ENCODE measurements at places on chromosomes 1 and 21.
A peak's percentile ranks its signal among the peaks of the same experiment; 100 is the strongest.

GRCh38 chr1:197247465-197247864, 20.6 kb upstream of the CRB1 start:
- DNase-seq = no peak

GRCh38 chr1:172298141-172298540, 122.3 kb upstream of the C1orf105 start:
- no peak for DNase-seq

DNA sequence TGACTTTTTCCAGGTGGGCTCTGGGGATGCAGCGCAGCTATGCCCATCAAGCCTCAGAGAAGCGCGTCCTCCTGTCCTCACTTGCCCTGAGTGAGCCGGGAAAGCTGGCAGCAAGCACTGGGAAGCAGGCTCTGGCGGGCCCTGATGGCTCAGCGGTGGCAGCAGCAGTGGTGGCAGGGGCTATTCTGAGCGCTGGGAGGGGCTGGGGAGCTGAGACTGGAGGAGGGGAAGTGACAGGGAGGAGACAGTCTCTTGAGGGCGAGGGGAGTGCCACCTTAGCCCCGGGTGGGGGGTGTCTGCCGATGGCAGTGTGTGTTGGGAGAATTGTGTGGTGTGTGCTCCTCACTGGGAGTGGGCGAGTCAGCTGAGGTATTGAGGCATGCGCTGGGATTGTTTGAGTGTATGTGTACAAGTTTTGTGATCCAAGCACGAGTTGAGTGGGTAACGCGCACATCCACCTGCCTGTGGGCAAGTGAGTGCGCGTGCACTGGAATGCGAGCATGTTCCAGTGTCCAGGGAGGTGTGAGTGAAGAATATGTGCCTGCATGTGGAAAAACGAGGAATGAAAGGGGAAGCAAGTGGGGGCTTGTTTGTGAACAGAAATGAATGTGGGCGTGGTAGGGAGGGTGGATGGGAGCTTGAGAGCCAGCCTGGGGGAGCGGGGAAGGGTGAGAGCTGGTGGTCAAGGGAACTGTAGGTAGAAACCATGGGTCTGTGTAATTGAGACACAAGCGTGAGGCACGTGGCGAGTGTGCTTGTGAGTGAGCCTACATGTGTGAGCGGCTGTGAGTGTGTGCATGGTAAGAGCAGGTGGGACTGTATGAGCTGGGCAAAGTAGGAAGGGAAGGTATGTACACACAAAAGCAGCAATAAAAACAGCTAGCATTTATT, 2.9 kb upstream of the FOXO6 start:
- no peak for DNase-seq

DNA sequence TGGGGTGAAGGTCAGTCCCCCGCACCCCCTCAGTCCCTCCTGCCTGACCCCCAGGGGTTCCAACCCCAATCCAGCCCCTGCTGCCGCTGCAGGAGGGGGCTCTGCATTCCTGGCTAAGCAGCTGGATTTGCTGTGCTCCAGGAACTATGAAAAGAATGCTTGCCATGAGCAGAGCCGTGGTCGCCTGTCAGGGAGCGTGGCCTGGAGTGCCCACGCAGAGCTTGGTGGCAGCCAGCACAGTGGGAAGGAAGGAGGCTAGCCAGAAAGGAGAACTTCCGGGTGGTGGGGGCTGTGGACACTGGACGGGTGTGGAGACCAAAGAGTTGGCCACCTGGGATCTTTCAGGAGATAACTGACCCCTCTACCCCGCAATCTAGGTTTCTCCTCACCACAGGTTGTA, 5.6 kb downstream of the COL8A2 start:
- no peak for DNase-seq

DNA sequence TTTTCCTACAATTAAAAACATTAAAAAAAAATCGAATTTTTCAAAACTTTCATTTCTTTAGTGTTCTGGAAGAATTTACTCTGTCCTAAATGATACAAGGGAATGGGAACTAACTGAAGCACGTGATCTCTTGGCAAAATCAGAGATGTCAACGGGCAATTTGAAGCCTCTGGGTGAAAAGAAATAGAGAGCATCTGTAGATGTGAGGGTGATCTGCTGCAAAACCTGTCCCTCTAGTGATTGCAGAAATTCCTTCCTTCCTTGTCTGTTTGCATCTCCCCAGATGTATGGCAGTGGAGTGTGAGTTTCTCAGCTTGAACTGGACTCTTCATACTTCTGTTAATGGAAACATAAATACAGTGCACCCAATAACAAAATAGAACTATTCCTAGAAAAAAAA, 100.5 kb upstream of the S1PR1 start:
- DNase-seq = no peak

GRCh38 chr1:197062692-197063091, 4.4 kb downstream of the F13B start:
- peak; percentile 4 for DNase-seq

DNA sequence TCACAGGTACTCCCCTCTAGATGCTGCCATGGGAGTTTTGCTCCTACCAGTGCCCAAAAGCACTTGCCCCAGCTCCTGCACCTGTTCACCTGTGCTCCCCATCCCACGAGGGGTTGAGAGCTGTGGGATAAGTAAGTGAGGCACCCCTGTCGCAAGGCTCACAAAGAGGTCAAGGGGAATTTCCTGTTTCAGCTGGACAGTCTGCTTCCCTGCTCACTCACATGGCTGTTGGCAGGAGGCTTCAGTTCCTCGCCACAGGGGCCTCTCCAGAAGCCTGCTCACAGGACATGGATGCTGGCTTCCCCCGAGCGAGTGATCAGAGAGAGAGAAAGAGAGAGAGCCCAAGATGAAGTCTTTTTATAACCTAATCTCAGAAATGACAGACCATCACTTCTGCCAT, 8.7 kb upstream of the NCMAP start:
- no peak for DNase-seq

GRCh38 chr1:6392809-6393399, 663 bp downstream of the ACOT7 start:
- DNase-seq = peak; percentile 28

GRCh38 chr1:172699111-172699510, 40.2 kb downstream of the FASLG start:
- DNase-seq = no peak

DNA sequence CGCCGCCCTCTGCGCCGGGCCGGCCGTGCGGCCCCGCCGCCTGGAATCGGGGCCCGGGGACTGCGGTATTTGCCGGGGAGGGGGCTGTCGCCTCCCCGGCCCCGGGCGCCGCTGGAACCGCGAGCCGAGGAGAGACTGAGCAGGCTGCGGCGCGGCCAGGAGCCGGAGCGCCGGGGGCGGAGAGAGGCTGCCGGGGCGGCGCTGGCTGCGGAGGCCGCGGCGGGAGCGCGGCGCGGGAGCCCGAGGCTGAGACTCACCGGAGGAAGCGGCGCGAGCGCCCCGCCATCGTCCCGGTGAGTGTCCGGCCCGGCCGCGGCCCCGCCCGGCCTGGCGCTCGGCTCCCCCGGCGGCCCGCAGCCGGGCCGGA, 746 bp downstream of the DYRK1A start:
- no peak for DNase-seq

DNA sequence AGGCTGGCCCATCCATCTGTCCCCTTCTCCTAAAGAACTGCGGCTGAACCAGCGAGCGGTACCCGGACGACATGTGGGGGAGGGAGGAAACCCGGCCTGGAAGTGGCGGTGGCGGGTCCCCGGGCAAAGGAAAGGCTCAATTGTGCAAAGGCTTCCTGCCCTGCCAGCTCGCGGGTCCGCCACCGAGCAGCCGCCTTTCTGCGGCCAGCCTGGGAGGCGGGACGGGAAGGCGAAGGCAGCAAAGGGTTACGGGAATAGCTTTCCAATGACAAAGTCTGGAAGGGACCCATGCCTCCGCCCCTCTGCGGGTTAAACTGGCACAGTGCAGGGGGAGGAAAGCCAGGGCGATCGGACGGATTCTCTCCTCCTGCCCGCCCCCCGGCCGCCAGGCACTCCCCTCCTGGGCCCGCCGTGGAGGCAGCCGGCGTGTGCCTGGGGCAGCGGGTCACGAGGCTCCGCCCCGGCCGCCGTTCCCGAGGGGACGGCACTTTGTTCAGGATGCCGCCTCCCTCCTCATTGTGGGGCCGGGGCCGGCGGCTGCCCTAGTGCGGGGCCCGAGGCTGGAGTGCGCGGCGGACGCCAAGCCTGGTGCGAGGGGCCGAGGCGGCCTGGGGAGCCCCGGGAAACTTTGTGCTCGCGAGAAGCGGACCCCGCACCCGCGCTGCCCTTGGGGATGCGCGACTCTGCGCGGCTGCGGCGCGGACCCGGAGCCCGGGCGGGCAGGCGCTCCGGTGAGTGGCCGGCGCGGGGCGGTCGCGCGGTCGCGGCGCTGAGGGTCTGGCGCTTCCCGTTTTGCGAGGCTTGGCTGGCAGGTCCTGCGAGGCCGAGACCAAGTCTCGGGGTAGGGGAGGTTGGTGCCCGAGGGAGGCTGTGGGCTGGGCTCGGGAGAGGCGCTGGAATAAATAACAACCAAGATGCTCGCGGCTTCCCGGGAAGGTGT, at the start of gene NAV1:
Gene NAV1, plus strand, starts transcription at position 516 of the 940 bp plus-strand sequence. CDS start 83,758 bp downstream, outside the sequence.
- no peak for DNase-seq

GRCh38 chr1:63794939-63795378, 21.1 kb downstream of the ROR1 start:
- no peak for DNase-seq

DNA sequence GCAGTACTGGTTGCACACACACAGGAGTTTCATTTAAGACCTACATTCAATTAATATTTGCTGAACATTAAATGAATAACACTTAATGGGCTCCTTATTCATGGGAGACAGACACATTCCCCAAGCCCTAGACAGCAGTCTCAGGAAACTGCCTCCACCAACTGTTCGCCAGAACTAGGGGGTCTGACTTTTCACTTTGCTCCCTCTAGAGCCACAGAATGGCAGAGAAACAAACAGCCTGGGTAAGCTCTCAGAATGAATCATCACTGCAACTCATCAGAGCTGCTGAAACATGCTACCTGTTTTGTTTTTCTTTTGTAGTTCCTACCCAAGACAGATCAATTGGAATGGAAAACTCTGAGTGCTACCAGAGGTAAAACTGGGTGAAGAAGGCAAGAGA, 31.7 kb downstream of the ELK4 start:
- no peak for DNase-seq

DNA sequence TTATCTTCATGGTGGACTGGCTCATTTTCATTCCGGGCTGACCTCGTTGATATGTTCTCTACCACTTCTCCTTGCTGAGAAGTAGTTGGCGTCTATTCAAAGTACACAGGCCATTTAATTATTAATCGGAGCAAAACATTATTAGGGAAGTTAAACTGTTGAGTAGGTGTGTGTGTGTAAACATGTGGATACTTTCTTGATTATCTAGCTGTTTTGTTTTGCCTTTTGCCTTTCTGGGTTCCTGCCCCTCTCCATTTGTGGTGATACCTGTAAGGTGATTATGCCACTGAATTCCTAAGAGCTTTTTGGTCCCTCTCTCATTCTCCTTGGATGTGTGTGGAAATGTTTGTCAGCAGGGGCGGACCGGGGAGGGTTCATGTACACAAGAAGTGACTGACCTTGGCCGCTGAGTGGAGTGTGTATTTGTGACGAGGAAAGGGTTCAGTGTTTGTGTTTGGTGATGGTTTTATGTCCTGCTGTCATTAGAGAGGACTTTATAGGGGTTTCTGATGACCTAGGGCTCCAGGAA, 56.6 kb upstream of the PPP2R5A start:
- DNase-seq = no peak

DNA sequence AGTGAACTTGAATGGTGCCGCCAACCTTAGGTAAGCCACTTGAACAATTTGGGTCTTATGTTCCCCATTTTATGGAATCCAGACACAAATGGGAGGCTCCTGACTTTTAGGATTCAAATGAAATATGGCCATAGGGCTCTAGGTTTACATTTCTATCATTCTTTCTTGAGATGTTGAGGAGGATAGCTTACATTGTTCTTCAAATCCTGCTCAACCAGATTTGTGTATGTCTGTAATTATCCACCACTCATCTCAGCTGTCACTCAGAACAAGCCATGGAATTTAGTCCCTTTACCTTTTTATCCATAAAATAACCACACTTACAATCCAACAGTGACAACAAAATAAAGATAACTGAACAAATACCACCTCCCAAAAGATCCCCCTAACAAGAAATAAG, 682.9 kb upstream of the PTBP2 start:
- no peak for DNase-seq

GRCh38 chr21:38821248-38821647, 15.5 kb downstream of the ETS2 start:
- no peak for DNase-seq

- no peak for DNase-seq
These were observed 152.7 kb downstream of the S1PR1 start for GRCh38 chr1:101389547-101389929.

GRCh38 chr1:93979718-93980319, 70.6 kb upstream of the GCLM start:
- no peak for DNase-seq

GRCh38 chr1:227729881-227730629, 5.0 kb downstream of the JMJD4 start:
- no peak for DNase-seq

DNA sequence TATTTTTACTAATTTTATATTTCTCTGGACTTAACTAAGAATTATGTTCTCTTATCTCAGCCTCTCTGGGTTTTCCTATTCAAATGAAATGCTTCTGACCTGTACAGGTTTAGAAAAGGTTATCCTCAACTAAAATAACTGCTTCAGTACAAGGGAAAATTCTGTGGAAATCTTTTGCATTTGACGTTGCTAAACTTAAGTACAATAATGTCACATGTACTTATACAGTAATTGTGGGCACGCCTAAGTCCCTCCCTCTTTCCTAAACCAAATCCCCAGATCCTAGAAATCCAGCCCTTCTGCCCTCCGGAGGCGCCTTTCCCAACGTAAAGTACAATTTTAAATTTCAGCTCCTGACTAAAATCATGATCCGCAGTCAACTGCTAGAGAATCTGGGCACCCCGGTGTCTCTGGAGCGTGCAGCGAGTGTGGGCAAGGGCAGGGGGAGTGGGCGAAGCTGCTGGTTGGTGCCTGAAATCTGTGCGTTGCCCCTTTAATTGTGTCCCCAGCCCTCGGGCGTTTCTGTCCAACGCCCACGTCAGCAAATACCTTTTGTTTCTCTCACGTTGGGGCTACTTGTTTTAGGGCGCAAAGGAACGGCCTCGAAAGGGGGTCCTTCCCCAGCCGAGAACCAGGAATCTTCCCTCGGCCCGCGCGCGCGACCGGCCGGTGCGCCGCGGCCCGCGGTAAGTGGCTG, at the start of gene ZBTB8A:
Gene ZBTB8A, plus strand, starts transcription at position 541 of the 697 bp plus-strand sequence. CDS start 53,505 bp downstream, outside the sequence.
- DNase-seq = no peak

DNA sequence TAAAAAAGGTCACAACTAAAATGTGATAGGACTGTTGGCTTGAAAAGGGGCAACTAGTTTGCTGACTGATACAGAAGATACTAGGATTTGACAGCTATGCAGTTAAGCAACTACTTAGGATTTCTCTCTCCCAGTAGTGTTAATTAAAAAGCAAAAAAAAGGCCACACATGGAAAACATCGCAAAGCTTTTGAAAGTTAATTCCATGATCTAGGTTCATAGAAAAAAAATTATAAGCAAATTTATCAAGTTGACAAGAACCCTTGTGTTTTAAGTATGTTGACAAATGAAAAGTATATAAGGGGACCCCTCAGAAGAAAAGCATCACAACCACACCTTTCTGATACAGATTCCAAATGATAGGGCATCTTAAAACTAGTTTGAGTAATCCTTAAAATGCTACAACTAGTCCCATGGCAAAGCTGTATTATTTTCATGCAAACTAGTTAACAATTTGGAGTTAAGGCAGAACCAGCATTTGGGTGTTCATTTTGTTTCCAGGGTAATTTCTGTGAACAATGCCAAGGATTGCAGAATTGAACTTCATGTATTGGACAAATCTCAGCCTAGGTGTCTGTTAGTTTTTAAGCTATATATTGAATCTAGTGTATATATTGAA, 4.1 kb downstream of the PNRC2 start:
- no peak for DNase-seq

Data from GM19239 (cell line).